ENCODE measurements at places on chromosomes 3 and 15. TPM values are rescaled to one million over a fixed set of nuclear protein-coding genes. Genes with fewer than 3 reads are reported as not detected.

MAGEF1 gene
- total RNA-seq = 34.0 TPM

ANKDD1A gene
- total RNA-seq = 2.7 TPM

TRPM1 gene
- total RNA-seq = not detected

GNAT1 gene
- not detected for total RNA-seq

SERPINI2 gene
- not detected for total RNA-seq

EFCC1 gene
- total RNA-seq = not detected

GOLGA6B gene
- total RNA-seq = not detected

TRH gene
- not detected for total RNA-seq

ZDHHC23 gene
- 0.17 TPM for total RNA-seq

ST8SIA2 gene
- not detected for total RNA-seq

SNURF gene
- 0.45 TPM for total RNA-seq

Measured in bronchus fibroblast of lung (primary cell).